ENCODE measurements at places on chromosomes 5 and 9.

GRCh38 chr5:124873713-124874112 is 127.3 kb upstream of the ZNF608 start:
- DNase-seq, result no peak

GRCh38 chr9:118674942-118675341 is 694.3 kb downstream of the BRINP1 start:
- no peak for DNase-seq

- DNase-seq, result no peak
These were observed 5.9 kb upstream of the CSF1R start for GRCh38 chr5:150092159-150092787.

DNA sequence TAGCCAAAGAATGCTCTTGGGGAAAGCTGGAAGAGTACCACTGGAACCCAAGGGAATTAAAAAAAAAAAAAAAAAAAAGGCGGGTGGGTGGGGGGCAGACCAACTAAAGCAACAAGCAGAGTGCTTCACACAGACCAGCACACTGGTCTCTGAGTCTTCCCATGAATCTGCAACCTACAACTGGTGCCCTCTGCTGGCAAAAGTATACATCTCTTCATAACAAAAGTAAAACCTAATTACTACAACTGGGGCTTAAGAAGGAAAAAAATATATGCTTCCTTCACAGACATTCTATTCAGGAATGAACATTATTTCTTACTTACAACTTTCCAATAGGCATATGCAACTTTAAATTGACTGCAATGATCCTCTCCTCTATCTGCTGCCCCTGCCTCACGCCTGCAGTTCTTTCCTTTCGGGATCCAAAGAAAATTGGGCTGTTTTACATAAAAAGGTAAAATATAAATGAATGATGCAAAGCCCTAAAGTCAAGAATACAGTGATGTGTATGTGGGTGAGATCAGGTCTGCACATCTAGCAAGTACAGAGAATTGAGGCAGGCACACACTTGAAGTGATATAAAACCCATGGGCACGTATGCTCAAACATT is 7.2 kb upstream of the KLHL3 start:
- peak; percentile 74 for DNase-seq

- DNase-seq, result no peak
These were observed 694.5 kb downstream of the CDH9 start for GRCh38 chr5:26343801-26344325.

- DNase-seq, result no peak
These were observed 108.3 kb upstream of the FER start for GRCh38 chr5:108639366-108639765.

DNA sequence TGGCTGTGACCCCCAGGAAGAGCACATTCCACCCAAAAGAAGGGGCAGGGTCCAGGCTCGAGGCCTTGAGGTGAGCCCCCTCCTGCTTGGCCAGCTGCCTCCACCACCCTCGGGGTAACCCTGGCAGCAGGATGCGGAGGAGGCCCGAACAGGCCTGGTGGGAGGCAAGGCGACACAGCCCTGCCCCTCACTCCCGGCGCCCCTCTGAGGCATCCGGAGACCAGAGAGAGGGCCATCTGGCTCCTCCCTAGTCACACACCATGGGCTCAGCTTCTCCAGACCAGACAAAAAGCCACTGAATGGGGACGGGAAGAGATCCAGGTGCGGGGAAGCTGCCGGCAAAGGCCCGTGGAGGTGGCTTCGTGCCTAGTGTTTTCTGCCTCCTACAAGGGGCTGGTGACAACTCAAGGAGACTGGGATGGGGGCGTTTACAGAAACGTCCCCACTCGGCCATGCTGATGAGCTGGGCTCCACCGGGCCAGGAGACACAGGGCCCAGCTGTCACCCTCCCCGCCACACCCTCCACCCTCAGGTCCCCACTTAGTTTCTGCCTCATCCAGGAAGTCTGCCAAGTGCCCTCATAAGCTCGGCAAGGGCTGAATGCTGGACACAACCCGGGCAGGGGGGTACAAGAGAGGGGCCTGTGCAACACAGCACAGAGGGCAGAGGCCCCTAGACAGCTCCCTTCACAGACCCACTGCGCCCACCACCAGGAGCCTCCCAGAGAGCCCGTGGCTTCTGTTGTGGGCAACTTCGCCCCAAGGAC is 41.9 kb downstream of the NACC2 start:
- peak; percentile 21 for DNase-seq

- no peak for DNase-seq
These were observed 39.8 kb upstream of the CCDC112 start for GRCh38 chr5:115336201-115336720.

DNA sequence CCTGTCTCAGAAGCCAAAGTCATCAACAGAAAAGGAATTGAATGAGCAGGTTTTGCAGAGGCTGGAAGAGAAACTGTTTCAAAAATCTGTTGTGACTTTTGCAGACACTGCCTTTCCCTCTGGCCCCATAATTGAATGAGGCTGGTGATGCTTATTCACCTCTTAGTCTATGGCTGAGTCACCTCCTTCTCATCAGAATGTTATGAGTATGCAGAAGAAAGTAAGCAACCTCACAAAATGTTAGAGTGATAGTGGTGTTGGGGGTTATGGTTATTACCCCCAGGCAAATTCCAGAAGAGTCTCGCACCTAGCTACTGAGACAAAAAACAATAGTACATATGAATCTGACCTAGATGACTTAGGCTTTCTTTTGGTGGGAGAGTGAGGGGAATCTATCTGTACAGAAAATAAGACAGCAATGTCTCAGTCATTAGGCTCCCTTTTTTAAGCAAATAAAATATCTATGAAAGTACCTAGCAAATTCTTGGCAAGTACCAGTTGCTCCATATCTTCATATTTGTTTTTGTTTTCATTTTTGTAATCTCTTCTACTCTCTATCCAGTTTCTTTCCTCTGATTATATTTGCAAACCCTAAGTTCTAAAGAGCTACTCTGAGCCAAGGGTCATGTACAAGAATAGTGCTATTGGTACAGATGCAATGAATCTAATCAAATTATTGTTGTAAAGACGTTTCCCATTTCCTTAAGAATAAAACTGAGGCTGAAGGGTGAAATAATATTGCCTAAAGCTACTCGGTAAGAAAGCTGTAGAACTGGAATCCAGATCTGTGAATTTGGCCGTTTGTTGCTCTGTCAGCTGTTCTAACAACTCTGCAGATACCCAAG is 498.1 kb upstream of the TNC start:
- DNase-seq, result peak; percentile 91

All from AG10803 (cell line).